Esophagus squamous epithelium (tissue), 5 donors: ENCODE measurements at places on chromosomes 2 and 18.

DNA sequence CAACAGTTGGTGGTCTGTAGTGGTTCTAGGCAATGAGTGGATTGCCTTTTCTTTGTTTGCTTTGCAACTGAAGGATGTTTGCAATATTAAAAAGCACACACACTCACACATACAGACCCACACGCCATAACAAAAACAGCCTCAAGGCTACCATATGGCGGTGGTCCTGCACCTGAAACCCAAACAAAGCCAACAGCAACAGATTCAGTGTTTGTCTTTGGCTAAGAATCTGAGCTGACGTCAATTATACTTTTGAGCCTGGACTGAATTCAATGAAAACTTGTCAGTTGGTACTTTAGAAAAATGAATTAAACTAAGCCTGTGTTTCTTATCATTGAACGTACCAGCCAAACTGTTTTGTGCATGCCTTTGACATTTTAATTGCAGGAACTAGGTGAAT, 65.0 kb upstream of the NYAP2 start:
- DNase-seq: no peak

GRCh38 chr2:120433816-120434290, 87.9 kb downstream of the INHBB start:
- no peak for DNase-seq

- no peak for DNase-seq
These were observed 74.6 kb downstream of the KLF7 start for GRCh38 chr2:207091176-207091575.

- no peak for DNase-seq
These were observed 4.4 kb upstream of the GTF2A1L start for GRCh38 chr2:48613211-48613610.

GRCh38 chr18:10842861-10843260, 306.5 kb downstream of the PIEZO2 start:
- no peak for DNase-seq

- DNase-seq: no peak
These were observed 270.7 kb downstream of the SRBD1 start for GRCh38 chr2:45340318-45340717.

GRCh38 chr18:36516258-36516657, 218.7 kb downstream of the FHOD3 start:
- DNase-seq: no peak
